ENCODE measurements at places on chromosomes 7 and 10.

DNA sequence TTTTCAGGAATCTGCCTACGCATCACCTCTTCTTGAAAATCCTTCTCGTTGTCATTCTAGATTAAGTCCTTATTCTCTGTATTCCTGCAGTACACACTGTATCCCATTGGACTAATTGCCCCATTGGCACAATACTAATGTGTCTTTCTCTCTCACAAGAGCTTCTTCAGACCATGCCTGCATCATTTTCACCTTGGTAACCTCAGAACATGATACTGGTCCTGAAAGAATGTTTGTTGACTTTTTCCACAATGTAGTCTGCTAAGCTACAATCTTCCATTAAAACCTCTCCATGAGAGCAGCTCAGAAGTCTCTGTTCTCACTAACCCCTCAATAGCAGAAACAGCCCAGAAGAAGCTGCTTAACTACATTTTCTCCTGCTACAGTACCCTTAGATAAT is 270.7 kb downstream of the PCDH15 start:
- no peak for DNase-seq

GRCh38 chr10:56622335-56622973 is 261.4 kb upstream of the ZWINT start:
- no peak for DNase-seq

DNA sequence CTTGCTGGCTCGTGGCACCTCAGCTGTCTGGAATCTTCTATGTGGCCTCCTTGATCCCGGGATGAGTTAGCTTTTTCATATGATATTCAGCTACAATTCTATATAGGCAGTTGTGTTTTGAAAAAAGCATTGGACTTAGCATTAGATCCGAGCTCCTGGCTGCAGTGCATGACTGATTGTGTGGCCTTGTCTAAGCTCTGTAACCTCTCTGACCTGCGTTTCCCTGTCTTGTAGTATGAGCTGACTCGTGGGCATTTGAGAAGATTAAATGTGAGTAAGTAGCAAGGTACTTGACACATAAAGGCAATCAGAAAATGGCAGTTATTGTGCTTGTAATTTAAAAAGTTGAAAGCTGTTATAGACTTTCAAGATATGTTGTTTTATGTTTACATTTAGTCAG is 85.9 kb downstream of the CCNY start:
- DNase-seq, result no peak

DNA sequence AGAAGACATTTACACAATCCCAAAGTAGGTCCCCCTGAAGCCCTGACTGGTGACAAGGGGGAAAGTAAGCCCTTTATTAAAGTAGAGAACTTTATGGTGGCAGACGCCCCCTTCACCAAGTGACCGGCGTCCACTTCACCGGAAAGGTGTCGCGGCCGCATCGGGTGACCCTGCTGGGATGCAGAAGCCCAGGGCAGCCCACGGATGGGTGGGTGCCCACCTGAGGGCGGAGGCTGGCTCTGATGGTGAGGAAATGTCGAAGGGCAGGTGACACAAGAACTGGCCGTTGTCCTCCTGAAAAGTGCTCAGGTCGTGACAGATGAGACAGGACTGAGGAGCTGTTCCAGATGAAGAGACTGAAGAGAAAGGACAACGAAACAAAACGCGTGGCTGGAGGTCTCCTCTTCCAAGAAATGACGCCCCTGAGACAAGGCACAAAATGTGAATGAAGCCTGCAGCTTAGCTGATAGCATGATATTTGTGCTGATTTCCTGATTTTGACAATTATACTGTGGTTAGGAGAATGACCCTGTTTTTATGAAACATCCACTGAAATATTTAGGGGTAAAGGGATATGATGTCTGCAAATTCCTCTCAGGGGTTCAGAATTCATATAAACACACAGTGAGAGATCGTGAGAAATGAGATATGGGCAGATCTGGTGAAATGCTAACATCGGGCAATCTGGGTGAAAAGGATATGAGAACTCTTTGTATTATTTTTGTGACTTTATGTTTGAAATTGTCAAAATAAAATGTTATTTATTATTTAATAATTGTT is 123.9 kb downstream of the PRKAG2 start:
- no peak for DNase-seq

GRCh38 chr7:38428041-38428440 is 154.6 kb upstream of the TARP start:
- no peak for DNase-seq

- DNase-seq, result no peak
Observed at GRCh38 chr10:60896810-60897209, 47.2 kb downstream of the RHOBTB1 start.

DNA sequence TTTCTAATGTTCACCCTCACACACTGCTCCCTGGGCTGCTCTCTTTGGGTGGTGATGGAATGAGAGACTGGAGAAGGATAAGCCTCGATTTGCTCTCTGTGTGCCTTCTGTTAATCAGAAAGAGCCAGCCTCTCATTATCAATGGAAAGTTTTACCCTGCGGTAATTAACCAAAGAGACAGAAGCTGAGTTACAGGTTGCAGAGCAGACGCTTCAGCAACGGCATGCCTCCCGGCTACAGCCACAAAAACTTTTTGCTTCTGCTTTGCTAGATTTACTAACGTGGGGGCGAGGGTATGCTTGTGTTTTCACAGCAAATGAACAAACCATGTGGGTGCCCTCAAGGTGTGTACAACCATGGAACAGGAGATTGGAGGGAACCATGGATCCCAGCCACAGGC is 18.0 kb downstream of the GIMAP4 start:
- DNase-seq, result no peak

- no peak for DNase-seq
Observed at GRCh38 chr10:132803416-132804210, 17.7 kb upstream of the NKX6-2 start.

DNA sequence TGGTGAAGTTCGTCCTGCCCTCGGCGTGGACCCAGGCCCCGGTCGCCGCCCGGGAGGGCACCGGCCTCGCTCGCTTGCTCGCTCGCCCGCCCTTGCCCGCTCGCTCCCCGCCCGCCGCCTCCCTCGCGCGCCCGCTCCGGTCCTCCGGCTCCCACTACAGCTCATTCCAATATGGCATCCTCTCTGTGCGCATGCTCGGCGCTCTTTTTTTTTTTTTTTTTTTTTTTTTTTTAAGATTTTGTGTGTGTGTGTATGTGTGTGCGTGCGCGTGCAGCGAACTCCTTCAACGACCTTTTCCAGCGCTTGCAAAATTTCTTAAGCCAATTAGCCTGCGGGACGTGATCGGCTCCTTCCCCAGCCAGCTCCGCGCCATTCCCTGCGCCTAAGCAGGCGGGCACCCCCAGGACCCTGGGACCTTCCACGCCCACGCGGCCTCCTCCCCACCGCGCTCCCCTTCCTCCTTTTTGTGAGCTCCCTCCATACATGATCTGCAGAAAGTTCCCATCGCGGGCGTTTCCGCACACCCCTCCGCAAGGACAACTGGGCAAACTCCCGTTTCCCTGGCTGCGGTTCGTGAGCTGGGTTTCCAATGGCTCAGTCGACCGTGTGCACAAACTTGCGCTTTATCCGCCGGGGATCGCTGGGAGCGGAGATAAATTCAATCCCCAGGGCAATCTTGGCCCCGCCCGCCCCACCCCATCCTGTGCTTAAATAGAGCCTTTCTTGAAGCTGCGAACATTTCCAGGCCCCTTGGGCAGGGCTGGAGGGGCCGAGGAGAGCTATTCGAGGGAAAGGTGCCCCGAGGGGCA is at the start of gene SFMBT2:
SFMBT2 (minus strand) TSS at position 173 of the 809 bp plus-strand sequence. CDS start 29,136 bp downstream, outside the sequence.
- DNase-seq, result no peak

DNA sequence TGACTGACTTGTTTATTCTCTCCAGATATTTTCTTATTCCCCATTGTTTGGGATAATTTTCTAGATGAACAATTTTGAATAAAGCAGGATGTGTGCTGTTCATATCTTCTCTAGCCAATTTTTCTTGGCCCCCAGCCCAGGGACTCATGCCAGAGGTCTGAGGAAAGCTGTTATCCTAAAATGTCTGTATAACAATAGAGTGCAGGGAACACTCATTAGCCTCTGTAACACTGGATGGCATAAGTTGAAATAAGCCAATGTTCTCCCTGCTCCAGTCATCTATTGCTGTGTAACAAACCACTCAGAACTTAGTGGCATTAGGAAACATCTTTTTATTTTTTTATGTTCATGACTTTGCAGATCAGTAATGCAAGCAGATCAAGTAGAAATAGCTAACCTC is 121.7 kb upstream of the TRIM24 start:
- DNase-seq, result no peak

GRCh38 chr10:77060913-77061312 is 576.7 kb downstream of the KCNMA1 start:
- DNase-seq, result no peak

DNA sequence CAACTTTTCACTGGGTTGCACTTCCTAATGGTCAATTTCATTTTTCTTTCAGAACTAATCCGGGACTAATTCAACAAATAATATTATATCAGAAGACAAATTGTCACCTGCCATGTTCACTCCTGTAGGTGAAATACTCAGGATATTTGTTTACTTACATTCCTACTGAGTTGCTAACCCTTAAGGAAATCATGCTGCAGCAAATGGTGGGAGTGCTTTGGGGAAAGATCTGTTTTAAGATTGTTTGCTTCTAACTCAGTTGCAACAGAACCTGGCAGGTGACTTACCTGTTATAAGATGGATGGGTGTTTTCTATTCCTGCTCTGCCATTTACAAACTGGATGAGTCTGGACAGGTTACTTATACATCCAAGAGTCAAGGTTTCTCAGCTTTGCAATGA is 81.8 kb downstream of the ZNF248 start:
- no peak for DNase-seq

GRCh38 chr10:70359017-70359550 is 23.3 kb downstream of the LRRC20 start:
- no peak for DNase-seq

DNA sequence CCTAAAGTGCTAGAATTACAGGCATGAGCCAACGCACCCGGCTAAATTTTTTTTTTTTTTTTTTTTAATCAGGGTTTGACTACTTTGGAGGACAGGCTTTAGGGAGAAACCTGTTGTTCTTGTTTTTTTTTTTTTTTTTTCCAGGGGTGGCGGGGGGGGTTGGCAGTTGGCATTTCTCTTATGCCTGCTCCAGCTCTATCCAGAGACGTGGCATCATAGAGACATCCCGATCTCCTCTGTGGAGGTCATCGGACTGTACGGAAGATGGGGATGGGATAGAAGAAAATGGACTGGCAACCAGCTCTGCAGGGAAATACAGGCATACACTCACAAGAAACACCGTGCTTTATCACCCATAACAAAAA is 130.8 kb downstream of the PRPF18 start:
- no peak for DNase-seq

GRCh38 chr7:128450409-128450808 is 5.3 kb upstream of the HILPDA start:
- DNase-seq, result no peak

- DNase-seq, result no peak
Observed at GRCh38 chr10:52877451-52877850, 104.9 kb upstream of the MBL2 start.

DNA sequence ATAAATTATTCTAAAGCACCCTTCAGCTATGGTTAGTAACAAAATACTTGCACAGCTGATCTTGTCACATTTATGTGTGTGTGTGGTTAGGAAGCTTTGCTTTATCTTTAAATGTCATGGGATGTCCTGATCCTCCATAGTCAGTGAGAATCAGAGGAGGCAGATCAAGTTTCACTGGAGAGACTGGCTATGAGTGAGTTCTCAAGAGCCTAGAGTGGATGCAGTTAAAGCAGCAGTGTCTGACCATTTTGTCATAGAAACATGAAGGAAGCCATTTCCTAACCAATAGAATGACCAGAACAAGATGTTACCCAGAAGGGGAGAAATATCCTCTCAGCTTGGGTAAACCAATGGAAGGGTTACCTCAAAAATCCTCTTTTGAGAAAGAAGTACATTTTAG is 207.2 kb upstream of the DKK1 start:
- DNase-seq, result no peak

DNA sequence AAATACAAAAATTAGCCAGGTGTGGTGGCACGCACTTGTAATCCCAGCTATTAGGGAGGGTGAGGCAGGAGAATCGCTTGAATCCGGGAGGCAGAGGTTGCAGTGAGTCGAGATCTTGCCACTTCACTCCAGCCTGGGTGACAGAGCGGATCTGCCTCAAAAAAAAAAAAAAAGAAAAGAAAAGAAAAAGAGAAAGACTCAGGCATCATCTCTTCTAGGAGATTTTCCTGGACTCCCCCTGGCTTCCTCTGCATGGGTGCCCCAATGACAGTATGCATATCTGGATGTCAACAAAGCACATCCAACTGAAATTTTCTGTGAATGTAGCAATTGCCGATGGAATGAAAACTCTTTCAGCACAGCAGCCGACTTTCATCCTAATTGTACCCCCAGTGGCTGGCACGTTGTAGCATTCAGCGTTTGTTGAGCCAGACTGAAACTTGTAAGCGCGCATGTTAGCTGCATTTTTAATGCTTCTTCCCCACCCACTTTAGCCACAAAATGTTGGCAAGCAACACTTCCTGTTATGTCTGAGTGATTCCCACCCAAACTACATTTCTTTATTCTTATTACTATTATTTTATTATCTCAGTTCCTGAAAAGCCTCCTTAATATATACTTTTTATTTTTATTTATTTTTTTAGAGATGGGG is 70.2 kb downstream of the PRTFDC1 start:
- DNase-seq, result no peak

DNA sequence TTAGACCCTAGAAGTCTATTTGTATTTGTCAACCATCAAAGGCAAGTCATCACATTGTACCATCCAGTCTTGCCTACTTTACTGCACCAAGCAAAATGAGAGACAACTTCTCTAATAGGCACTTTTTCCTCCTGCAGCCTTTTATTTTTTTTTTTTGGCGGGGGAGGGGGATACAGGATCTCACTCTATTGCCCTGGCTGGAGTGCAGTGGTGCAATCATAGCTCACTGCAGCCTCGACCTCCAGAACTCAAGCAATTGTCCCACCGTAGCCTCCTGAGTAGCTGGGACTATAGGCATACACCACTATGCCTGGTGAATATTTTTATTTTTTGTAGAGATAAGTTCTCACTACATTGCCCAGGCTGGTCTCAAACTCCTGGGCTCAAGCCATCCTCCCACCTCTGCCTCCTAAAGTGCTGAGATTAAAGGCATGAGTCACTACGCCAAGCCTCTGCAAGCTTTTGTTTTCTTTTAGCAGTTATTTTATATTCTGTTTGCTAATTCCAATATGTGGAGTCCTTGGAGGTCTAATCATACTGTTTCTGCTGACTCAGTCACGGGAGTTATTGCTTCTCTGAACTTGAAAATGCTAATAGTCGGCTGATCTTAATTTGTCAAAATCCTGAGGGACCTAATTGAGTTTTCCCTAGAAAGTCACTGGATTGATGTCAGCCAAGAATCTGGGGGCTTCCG is 14.2 kb downstream of the KPNA7 start:
- no peak for DNase-seq

DNA sequence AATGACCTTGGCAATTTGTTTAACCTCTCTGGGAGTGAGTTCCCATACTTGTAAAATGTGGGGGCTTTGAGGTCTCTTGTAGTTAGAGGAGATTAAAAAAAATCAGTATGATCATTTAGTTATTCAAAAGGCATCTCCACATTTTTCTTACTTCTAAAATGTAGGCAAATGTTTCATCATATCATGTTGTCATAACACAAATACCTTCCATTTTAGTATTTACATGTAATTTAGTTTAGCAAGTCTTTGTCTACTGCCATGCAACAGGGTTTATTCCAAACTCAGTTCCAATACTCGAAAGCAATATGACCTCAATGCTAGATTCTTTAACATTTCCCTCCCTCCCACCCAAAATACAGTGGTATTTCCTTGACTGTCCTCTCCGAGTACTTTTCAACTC is 262.8 kb upstream of the IMMP2L start:
- DNase-seq, result no peak
